ENCODE measurements at places on chromosomes 5 and 9.

GRCh38 chr5:108634010-108634616 lies 113.6 kb upstream of the FER start:
- no peak for DNase-seq

- no peak for DNase-seq
Observed at GRCh38 chr9:120683150-120683549, 31.1 kb downstream of the MEGF9 start.

DNA sequence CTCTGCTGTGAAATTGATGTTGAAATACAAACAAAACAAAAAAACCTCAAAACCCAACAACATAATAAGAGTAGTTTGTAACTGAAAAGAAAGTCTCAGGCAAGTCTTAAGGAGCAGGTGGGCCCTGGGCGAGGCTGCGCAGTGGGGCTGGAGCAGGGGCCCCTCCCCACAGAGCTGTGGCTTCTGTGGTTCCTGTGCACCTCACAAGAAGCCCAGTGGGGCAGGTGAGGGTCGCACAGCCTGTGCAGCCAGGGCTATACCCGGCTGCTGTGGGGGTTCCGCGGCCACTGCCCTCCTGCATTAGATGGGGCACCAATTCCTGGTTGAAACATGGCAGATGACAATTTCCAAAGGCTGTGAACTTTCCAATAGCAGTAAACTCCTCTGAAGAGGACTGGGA lies 75.3 kb downstream of the TRIO start:
- no peak for DNase-seq

DNA sequence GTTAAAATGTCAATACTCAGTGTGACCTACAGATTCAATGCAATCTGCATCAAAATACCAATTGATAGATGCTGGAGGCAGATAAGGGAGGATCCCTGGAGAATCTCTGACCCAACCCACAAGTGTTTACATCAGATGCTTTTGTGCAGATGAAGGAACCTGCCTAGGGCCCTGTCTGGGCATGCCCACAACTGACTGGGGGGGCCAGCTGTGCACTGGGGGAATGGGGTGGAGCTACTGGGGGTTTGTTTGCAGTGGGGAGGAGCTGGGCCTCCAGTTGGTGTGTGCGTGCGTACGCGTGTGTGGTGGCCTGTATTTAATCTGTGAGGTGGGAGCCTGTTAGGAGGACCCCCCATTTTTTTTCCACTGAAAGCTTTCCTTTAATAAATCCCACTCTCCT lies 244.9 kb downstream of the TRIM36 start:
- no peak for DNase-seq

- DNase-seq: no peak
Observed at GRCh38 chr5:172050080-172050479, 43.6 kb upstream of the FBXW11 start.

GRCh38 chr5:84379749-84380148 lies 4.9 kb downstream of the EDIL3 start:
- DNase-seq: no peak

- no peak for DNase-seq
Observed at GRCh38 chr5:75433814-75434506, 77.5 kb downstream of the CERT1 start.

DNA sequence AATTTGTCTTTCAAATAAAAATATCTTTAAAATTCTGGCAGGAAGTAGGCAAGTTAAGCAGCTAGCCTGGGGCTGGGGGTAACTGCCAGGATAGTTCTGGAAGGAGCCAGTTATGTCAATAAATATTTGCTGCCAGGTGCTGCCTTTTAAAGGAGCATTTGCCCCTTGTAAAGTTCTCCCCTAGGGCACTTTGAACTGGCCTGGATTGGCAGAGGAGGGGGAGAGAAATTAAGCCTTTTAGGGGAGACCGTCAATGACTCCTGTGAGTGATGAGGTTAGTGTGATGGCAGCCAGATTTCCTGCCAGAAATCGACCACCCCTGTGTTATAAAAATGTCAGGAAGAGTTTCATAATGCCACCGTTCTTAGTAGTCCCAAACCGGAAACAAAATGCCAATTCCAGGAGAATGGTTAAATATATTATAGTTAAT lies 89.8 kb upstream of the ELL2 start:
- no peak for DNase-seq

DNA sequence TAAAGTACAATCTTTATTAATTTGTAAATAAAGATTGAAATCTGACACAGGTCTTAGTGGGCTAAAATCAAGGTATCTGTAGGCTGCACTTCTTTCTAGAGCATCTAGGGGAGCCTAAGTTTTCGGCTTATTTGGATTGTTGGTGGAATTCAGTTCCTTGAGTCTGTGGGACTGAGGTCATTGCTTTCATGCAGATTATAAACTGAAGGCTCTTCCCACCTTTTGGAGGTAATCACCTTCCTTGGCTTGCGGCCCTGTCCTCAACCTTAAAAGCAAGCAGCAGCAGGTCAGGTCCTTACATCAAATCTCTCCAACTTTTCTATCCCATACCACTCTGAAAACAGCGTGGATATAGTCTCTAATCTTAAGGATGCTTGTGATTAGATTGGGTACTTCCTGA lies 25.9 kb downstream of the MAT2B start:
- no peak for DNase-seq

- DNase-seq: peak; percentile 3
Observed at GRCh38 chr9:101791938-101792337, 53.5 kb upstream of the GRIN3A start.

DNA sequence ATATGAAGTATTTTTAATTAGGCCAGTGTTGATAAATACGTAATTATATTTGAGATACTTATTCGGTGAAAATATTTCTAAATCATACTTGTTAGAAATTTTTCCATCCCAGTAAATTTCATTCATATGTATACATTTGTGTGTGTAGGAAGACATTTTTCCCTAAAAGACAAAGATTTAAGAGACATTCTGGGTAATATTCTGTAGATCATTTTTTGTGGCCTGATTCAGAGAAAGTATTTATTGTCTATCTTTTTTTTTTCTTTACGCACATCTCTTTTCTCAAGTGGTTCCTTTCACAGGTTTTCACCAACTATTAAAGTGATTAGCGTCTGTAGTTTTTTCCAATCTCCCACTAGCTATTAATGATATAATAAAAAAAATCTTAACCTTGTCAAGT lies 224.1 kb downstream of the MEF2C start:
- DNase-seq: no peak

DNA sequence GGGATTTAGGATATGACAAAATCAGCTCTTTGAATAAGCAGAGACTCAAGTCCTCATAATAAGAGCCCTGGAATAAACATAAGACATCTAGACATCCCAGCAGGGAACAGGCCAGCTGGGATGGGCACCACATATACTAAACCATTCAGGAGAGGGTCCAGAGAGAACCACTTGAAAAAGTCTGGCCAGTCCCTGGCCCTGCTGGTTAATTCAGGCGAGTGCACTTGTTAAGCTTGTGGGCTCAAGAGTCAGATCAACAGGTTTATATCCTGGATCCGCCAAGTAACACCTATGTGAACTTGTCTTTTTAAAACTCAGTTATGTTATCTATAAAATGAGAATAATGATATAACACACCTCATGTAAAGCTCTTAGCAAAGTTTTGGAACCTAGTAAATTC lies 63.3 kb downstream of the CAVIN4 start:
- DNase-seq: no peak

- no peak for DNase-seq
Observed at GRCh38 chr5:127723571-127723970, 20.4 kb downstream of the CCDC192 start.

- no peak for DNase-seq
Observed at GRCh38 chr9:133234577-133235322, 25.7 kb upstream of the OBP2B start.

GRCh38 chr9:88034964-88035363 lies 60.6 kb upstream of the CDK20 start:
- no peak for DNase-seq

- DNase-seq: no peak
Observed at GRCh38 chr5:38286002-38286401, 27.6 kb downstream of the EGFLAM start.

- DNase-seq: no peak
Observed at GRCh38 chr5:56725711-56726411, 89.5 kb upstream of the MAP3K1 start.

- DNase-seq: no peak
Observed at GRCh38 chr9:34158362-34158869, 20.4 kb upstream of the UBAP1 start.

GRCh38 chr9:87107072-87107471 lies 159.8 kb upstream of the GAS1 start:
- no peak for DNase-seq

DNA sequence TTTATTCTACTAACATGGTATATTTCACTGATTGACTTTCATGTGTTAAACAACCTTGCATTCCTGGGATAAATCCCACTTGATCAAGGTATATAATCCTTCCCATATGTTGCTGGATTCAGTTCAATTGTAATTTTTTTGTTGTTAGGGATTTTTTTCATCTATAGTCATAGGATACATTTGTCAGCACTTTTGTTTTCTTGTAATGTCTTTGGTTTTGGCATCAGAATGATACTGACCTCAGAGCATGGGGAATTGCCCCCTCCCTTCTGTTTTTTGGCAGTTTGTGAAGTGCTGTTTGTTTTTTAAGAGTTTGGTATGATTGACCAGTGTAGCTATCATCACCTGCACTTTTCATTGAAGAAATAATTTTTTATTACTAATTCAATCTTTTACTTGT lies 176.8 kb upstream of the RASEF start:
- no peak for DNase-seq

GRCh38 chr5:55344392-55344992 lies 36.7 kb downstream of the MTREX start:
- DNase-seq: peak; percentile 55

DNA sequence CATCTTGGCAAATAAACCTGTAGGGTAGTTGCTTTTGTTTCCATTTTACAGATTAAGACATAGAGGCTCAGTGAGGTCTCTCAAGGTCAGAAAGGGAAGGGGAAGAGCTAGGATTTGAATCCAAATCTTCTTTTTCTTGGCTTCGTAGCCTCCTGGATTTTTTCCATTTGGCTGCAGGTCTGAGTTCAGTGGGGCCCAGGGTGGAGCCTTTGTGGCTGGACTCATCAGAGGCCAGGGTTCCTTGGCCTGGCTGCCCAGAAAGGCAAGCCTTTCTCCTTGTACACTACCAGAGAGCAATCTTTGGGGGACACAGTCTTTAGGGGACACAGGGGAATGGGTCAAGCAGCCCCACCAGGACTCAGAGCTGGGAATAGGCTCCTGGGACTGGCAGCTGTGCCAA lies 10.5 kb upstream of the TRAF1 start:
- no peak for DNase-seq

DNA sequence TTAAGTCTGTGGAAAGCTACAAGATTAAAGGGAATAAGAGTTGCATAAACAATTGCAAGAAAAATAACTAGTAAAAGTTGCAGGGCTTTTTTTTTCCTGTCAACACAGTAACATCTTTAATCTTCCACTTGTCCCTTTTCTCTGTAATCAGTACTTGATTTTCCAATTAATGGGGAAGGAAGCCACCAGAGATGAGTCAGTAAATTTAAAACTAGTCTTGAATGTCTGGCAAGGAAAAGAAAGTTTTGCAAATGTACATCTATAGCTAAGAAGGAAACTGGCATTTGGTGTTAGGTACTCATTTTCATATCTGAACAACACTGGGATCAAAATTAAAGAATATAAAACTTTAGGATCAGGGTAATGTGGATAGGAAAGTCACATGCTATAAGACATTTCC lies 17.1 kb downstream of the DAP start:
- no peak for DNase-seq

- no peak for DNase-seq
Observed at GRCh38 chr9:109098171-109098959, 21.4 kb downstream of the TMEM245 start.

DNA sequence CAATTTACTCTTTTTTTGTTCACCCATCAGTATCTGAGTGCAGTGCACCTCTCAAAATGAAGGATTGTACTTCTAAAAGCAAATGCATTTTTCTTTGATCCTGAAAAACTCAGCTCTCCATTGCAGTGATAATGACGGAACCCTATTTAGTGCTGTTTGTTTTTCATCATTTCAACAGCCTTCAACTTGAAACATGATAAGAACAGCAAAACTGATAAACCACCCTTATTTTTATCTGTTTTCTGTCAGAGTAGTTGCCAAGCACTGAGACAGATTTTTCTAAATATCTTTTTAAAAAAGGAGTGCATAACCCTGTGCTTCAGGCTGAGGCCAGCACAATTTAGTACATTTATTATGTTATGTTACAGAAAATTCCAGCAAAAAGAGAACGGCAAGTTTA lies 549.8 kb upstream of the DMAC1 start:
- no peak for DNase-seq

- DNase-seq: no peak
Observed at GRCh38 chr5:108334225-108334624, 47.7 kb downstream of the FBXL17 start.

DNA sequence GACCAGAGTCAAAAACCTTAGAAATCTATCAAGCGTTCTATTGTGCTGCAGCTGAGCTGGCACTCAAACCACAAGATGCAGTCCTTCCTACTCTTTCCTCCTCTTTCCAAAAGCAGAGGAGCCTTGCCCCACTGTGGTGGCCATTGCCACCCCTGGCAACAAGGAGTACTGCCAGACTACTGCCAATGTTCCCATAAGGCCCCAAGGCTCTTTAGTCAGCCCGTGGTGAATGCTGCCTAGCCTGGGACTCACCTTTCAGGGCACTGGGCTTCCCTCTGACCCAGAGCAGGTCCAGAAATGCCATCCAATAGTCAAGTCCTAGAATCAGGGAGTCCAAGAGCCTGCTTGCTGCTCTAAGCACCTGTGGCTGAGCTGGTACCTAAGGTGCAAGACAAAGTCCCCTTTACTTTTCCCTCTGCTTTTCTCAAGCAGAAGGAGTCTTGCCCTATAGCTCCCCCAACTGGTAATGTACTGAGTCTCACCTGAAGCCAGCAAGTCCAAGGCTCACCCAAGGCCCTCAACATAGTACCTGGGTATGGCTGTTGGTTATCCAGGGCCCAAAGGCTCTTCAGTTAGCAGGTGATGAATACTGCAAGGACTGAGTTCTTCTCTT lies 219.4 kb downstream of the ATPSCKMT start:
- no peak for DNase-seq

GRCh38 chr9:79883073-79883645 lies 311.4 kb downstream of the TLE4 start:
- no peak for DNase-seq

GRCh38 chr5:172559004-172559932 lies 81.8 kb upstream of the NEURL1B start:
- DNase-seq: peak; percentile 27

DNA sequence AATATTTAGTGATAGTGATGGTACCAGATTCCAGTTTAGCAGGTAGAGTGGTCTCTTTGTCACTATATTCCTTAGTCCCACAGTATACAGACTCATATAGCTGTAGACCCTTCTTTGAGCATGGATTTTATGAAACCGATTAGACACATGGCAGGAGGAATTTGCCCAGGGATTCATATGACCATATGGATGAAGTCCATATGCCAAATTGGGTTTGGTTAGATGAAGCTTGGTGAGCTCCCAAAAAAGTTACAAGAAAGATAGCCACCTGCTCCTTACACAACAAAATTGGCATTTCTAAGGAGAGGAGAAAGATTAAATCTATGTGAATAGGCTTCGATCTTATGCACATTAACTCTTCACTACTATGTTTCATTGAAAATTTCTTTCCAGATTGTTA lies 211.4 kb downstream of the CWC27 start:
- no peak for DNase-seq

- no peak for DNase-seq
Observed at GRCh38 chr5:16805486-16805885, 130.6 kb downstream of the MYO10 start.

GRCh38 chr5:9691261-9691660 lies 61.1 kb upstream of the TAS2R1 start:
- DNase-seq: no peak

- no peak for DNase-seq
Observed at GRCh38 chr9:131886826-131887225, 146.9 kb upstream of the RAPGEF1 start.
